Stimulated activated CD8-positive, alpha-beta memory T cell treated with anti-CD3 and anti-CD28 coated beads, Interleukin-7, amount 100 ng/mL, for 24 hours (primary cell): ENCODE measurements at places on chromosomes 4 and X.

GRCh38 chrX:134646691-134647090 is 11.6 kb downstream of the PLAC1 start:
- DNase-seq, result no peak

DNA sequence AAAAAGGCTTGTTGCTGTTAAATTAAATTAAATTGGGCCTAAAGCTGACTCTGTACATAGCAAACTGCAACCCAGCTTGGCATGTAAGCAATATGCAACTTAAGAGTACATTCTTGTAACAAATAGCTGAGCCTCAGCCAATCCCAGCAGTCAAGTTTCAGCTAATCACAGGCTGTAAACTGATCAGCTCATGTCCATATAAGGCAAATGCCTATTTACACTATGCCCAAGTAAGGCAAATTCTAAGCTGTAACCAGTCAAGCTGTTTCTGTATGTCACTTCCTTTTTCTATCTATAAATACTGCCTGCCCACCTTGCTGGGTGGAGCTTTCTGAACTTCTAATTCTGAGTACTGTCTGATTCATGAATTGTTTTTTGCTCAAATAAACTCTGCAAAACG is 429.1 kb upstream of the FTHL17 start:
- DNase-seq, result no peak

DNA sequence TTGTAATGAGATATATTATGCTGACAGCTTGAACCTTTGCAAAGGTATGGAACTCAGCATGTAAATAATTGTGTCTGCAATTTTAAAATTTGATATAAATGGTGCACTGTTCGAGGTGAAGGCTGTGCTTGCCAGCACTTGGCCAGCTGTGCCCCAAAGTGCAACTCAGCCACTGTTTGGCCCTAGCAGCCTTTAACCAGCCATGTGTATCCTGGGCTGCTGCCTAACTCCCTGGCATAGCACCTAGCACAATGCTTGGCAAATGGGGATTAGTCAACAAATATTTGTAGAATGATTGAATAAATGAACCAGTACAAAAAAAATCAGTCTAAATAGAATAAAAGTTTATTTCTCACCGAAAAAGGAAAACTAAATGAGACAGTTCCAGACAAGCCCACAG is 83.8 kb upstream of the ZIC3 start:
- no peak for DNase-seq

- DNase-seq, result no peak
Measured at GRCh38 chrX:100731441-100732281, at the start of gene SYTL4. Gene SYTL4, minus strand, starts transcription at chrX:100732121. Its CDS starts 30,084 bp downstream, at chrX:100702037.

- no peak for DNase-seq
Measured at GRCh38 chrX:10507181-10507580, 113.2 kb downstream of the MID1 start.
